ENCODE measurements at places on chromosomes 12 and 14.
A peak's percentile ranks its signal among the peaks of the same experiment; 100 is the strongest.

GRCh38 chr14:86824167-86824566, 1168.8 kb downstream of the GALC start:
- DNase-seq = no peak

- no peak for DNase-seq
Observed at GRCh38 chr14:67483579-67484285, 4.8 kb downstream of the TMEM229B start.

DNA sequence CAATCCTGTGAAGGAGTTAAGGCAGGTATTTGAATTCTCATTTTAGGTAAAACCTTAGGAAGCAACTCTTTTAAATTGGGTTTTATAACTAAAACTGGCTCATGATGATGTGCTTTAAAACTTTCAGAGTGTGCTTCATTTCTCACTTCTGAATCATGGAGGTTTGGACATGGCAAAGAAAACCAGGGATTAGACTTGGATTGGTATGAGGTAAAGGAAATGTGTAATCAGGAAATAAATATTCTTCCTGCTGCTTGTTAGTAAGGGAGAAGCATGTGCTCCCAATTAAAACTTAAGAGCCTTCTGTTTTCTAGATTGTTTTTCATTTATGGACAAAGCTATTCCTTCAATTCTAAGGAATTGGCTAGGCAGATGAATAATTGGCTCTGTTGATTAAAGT, 57.4 kb downstream of the FBXO33 start:
- DNase-seq = no peak

DNA sequence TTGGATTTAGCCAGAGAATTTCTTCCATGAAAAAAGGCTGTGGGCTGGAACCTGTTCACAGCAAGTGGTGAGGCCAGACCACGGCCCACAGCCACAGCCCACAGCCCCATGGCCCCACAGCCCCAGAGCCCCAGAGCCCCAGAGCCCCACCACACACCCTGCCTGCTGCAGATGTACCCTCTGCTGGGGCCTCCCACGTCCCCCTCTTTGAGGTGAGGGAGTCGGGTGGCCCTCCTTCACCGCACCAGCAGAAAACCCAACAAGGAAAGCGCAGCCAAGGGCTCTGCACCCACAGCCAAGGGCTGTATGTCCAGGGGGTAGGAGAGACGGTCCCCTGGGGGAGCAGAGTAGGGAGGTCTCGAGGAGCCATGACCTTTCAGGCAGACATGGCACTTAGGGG, 327.5 kb upstream of the DIO3 start:
- no peak for DNase-seq

GRCh38 chr12:94149119-94149780, 873 bp downstream of the PLXNC1 start:
- peak; percentile 81 for DNase-seq

DNA sequence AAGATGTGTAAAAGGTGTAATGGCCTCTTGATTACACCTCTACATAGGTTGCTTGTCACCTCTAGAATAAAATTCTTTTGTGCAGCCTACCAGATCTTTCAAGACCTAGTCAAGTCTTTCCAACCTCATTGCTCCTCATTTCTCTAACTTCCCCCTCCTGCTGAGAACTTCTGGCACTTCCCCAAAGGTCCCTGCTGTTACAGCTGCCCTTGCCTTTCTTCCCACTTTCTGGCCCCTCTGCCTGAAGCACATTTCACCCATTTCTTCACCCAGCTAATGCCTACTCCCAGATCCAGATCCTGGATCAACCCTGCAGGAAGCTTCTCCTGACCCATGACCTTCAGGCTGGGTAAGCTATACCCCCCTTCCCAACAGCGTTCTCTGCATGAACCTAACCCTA, 1.5 kb downstream of the TSHR start:
- DNase-seq = no peak

- no peak for DNase-seq
Observed at GRCh38 chr14:31884238-31884637, 192.9 kb upstream of the ARHGAP5 start.

DNA sequence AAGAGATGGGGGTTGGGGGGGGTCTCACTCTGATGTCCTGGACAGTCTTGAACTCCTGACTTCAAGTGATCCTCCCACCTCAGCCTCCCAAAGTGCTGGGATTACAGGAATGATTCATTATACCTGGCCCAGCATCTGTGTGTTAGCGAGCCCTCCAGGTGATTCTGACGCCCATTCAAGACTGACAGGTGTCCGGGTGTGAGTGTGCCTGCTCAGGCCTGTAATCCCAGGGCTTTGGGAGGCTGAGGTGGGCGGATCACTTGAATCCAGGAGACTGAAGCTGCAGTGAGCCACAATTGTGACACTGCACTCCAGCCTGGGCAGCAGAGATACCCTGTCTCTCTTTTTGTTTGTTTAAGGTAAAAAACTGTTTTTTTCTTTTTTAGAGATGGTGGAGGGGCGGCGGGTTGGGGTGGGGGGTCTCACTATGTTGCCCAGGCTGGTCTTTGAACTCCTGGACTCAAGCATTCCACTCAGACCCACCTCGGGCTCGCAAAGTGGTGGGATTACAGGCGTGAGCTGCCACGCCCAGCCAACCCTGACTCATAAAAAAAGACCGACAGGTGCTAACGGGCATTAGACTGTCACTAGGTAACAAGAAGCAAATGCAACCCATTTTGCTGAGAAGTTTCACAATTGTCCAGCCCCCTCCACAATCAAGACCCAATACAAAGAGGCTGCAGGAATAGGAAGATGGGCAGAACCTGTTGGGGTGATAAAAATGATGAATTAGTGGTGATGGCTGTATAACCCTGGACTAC, 4.7 kb downstream of the VSIG10 start:
- DNase-seq = no peak

DNA sequence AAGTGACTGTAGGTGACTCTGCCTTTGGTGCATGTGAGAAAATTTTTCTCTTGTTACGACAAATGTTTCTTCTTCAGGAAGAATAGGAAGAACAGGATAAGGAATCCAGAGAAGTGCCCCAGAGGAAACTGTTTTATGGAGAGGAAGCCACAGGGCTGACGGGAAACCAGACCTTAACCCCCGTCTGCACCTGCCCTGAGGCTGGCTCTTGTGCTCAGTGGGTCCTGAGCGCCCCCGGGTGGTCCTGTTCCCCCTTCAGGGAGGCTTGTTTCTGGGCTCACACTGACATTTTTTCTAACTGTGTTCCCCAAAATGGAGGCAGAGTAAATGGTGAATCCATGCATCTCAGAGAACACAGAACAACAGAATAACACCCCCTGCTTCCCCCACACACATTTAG, 691.8 kb downstream of the TMEM121 start:
- DNase-seq = no peak

GRCh38 chr14:100664231-100664630, 62.5 kb upstream of the DLK1 start:
- DNase-seq = no peak

DNA sequence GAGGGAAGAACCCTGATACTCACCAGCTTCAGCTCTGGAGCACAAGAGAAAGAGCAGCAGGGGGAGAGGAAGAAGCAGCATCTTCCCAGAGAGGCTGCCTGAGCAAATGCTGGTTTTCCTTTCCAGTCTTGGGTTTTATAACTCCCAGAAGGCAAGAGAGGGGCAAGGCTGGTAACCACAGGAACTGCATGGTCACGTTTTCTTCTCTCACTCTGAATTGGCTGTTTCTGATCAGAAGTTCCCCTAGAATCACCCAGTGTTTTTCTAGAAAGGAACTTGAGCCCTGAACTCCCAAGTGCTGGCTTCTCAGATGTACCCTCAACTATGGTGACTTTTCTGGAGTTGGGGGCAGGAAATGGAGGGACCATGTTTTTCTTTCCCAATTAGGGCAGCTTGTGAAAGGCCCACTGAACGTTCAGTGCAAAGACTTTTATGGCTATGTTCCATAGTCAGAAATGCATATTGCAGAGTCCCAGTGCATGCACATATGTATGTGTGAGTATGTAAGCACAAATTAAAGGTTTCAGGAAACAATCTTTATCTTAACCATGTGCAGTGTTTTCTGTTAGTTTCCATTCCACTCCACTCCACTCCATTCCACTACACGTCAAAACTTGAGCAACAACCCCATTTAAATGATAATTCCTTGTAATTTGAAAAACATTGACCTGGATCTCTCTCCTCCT, at the start of gene CMA1:
CMA1 (minus strand) TSS at position 111 of the 686 bp plus-strand sequence; CDS start at position 81, 30 bp downstream.
- DNase-seq = no peak

DNA sequence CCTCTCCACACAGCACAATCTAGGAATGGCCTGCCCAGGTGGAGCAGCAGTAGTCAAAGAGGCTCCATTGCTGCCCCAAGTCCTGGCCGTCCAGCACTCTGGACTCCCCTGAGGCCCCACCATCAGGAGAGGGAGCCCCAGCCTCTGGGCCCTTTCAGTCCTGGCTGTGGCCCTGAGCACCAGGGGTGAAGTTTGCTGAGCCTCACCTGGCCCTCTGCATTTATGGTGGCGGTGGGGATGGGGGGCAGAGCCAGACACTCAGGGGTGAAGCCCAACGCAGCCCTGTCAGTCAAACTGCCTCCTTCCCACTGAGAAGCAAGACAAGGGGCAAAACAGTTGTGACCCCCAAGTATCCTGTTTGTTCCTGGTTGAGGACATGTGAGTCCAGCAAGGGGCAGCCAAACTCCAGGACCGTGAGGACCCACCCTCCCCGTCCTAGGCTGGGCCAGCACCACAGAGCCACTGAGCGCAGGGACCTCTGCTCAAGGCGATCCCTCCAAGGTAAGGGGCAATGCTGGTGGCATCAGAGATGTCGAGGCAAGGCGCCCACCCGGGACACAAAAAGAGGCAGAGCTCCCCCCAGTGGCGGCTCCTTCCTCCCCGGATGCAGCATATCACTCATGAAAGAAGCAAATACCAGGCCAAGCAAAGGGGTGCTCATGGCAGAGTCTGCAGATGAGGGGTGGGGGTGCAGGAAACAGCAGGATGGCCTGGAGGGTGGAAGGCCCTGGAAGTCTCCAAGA, 4.8 kb upstream of the AMN start:
- DNase-seq = no peak

DNA sequence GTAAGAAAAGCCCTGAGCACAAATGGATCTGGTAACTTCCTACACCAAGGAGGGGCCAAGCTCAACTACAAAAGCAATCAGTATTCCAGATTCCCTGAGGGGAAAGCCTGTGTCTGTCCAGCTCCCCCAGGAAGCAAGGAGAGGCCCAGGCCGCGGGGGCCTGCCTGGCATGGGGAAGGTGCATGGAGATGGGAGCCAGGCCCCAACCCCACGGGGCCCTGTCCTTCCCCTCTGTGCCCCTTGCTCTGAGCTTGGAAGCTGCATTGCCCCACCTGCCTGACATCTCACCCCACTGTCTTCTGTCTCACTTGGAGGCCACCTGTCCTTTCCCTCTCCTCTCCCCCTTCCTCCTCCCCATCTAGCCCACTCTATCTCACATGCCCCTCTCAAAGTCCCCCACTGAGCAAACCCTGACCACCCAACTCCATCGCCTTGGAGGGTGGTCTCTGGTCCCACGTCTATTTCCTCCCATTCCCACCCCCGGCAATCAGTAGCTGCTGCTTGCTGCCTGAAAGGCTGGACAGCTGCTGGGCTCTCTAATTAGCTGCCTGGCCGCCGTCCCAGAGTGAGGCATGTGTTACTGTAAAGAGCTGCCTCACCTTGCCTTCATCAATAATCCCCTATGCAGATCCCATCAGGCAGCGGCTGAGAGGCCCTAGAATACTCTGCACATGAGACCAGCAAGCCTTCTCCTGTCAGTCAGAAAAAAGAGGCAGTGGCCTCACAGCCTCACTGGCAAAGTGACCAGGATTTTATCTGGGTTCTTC, 3.4 kb upstream of the TMEM229B start:
- DNase-seq = no peak

DNA sequence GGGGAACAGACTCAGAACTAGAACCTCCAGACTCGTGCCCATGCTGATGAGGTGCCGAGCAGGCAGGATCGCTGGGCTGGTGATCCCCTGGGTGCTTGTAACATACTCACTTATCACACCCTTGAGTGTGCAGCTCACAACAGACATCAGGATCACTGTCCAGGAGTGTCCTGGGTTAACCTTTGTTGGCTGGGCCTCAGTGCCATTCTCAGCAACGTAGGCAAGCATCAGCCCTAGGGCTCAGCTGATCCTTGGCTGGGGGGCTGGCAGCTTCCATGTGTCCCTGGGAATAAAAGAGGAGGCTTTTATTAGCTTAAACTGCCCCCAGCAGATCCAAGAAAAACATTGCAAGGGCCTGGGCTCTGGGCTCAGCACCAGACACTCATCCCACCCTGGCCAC, 1.6 kb downstream of the TMEM229B start:
- DNase-seq = no peak

- no peak for DNase-seq
Observed at GRCh38 chr14:36325853-36326252, 5.4 kb upstream of the MBIP start.

- no peak for DNase-seq
Observed at GRCh38 chr14:70917633-70918032, 10.4 kb downstream of the PCNX1 start.

DNA sequence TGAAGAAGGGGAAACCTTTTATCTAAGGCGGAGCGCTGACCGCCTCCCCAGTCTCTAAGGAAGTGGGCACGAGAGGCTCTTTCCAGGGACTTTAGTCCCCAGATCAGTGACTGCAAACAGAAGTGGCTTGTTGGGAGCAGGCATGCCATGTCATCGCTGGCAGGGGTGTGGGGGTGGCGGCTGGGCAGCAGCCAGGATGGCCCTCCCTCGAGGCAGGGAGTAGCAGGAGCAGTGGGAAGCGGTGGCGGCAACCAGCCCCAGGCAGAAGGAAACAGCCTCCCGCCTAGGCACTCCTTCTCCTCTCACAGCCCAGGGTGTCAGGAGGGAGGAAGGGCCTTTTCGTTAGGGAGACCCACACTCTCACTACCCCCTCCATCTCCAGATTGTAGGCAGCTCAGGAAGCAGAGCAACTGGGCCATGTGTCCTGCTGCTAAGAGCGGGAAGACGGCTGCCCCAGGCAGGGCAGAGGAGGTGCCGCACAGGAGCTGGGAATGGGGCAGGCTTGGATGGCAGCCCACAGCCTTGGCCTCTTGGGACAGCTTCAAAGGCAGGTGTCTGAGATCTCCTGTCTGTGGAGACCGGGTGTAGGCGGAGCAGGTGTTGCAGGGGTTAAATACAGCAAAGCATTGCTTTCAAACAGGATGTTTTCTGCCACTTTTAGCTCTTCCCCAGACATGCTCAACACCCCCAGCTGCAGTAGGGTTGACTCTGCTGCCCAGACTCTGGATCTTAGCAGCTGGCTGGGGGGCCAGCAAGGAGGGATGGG, 21.8 kb downstream of the VDR start:
- DNase-seq = no peak

All from cardiac septum (tissue), 1 donor.